Pulmonary artery endothelial cell (primary cell): ENCODE measurements at places on chromosomes 1 and 21. TPM values are rescaled to one million over a fixed set of nuclear protein-coding genes. Genes with fewer than 3 reads are reported as not detected.

Gene MCOLN2
- 0.13 and 0.18 TPM in 2 replicates for total RNA-seq

Gene PADI1
- not detected in 2 replicates for total RNA-seq

DNA sequence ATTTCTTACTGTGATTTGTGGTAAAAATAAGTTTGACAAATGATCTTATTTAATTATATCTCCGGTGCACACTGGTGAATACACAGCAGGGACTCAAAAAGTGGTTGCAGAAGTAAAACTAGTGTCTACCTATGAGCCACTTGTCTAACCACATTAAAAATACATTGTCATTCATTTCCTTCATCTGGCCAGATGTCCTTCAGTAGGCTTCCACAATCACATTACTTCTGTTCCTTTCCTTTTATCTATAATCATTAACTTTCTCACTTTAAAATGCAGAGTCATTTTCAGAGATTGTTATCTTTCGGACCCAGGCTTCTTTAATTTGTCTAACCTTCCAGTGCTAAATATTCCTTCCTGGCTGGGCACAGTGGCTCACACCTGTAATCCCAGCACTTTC is 3.0 kb downstream of the RBBP5 start:
- no peak for DNase-seq

Gene DENND2D
- total RNA-seq: 0.86 and 1.3 TPM in 2 replicates

- no peak for DNase-seq
These were observed 4.5 kb downstream of the ADPRS start for GRCh38 chr1:36093226-36093625.

DNA sequence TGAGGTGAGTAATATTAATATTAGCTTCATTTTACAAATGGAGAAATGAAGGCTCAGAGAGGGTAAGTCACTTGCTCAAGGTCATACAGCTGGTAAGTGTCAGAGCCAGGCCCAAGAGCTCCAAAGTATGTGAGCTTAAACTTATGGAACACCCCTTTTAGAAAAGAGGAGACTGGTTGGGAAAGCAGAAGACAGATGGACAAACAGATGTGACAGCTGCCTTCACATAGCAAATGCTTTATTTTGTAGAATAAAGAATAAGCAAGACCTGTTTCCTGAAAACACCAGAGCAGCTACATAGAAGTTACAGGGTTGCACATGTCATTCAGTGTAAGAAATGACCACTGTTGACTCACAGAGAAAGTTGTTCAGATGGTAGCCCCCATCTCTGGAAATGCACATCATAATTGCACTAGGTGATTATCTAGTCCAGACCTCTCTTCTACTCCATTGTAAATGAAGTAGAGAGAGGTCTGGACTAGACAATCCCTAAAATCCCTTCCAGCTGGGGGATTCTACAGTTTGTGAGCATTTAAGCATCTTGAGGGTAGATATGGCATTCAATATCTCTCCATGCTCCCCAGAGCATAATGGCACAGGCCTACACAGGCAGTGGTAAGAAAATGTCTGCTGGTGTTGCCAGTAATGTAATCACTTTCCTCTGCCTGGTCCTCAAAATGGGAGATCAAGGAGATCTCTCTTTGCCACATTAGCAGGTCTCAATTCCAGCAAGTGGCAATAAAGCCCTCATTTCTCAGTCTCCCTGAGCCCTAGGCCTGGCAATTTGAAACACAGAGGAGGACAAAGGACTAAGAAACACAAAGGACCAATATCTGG is 188.2 kb upstream of the FGGY start:
- DNase-seq: no peak

DNA sequence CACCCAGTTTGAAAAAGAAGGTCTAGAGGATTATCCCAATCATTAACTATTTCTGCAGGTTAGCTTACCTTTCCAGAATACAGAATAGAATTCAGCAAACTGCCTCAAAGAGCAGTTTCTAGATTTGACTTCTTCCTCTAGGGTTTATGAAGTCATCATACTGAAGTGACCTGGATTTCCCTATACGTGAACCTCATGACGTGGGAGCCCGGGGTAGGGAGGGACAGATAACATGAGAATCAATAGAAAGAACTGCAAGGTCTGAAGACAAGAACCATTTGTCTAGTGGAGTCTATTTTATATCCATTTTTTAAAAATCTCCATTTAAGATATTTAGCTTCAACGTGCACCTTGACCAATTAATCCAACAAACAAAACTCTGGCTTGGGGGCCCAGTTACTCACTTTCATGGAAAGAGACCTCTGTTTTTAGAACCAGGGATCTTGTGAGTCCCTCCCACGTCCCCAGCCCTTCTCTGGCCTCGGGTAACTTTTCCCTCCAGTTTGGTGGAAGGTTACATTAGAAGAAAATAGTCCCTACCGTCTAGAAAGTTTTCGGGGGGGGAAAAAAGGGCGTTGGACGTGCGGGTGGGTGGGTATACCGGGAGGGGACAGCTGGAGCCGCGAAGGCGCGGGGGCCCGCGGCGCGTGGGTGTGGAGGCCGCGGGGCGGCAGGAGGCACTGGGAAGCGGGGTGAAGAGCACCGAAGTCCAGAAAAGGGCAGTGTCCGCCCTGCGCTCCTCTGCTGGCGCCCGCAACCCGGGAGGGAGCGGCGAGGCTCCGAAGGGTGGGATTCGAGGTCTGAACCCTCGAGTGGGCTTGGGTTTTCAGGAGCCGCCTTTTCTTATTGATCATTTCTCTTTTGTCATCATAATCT is 13.8 kb upstream of the POGZ start:
- peak; percentile 17 for DNase-seq

Gene PCAT6
- total RNA-seq: 0.26 and 0.28 TPM in 2 replicates

- no peak for DNase-seq
These were observed 36.6 kb downstream of the RUNX3 start for GRCh38 chr1:24893431-24893830.

DNA sequence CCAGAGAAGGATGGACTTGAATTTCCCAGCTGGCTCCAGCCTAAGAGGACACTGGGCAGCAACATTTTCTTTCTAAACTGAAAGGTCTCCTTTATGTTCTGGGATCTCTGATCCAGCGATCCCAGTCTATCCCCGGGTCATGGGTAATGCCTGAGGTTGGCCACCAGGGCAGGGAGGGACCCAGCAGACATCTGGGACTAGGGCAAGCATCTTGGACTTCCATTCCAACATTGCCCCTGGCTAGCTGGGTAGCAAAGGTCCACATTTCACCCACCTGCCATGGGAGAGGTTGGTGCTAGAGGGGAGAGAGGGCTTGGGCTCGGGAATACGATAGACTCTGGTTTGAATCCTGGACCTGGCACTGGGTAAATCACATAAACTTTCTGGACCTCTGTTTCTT is 84.6 kb downstream of the LRRN2 start:
- no peak for DNase-seq

Gene S100A7A
- total RNA-seq: not detected in 2 replicates
